B cell (primary cell): ENCODE measurements at places on chromosomes 6 and 20. TPM values are rescaled to one million over a fixed set of nuclear protein-coding genes. Genes with fewer than 3 reads are reported as not detected.
A peak's percentile ranks its signal among the peaks of the same experiment; 100 is the strongest.

Gene RAD21L1
- not detected in 2 replicates for total RNA-seq

Gene CDC40
- 52.4 and 59.8 TPM in 2 replicates for total RNA-seq

Gene DTD1
- 18.7 and 18.9 TPM in 2 replicates for total RNA-seq

Gene TENT5A
- total RNA-seq: 9.4 and 11.1 TPM in 2 replicates

Gene IPCEF1
- total RNA-seq: 0.70 and 0.94 TPM in 2 replicates

Gene CPNE5
- total RNA-seq: 49.8 and 51.4 TPM in 2 replicates

Gene NRN1
- total RNA-seq: not detected in 2 replicates

Gene MOCS1
- total RNA-seq: 0.15 and 0.36 TPM in 2 replicates

Gene WASF1
- total RNA-seq: 8.4 and 10.8 TPM in 2 replicates

Gene DNMT3B
- 0.36 and 0.47 TPM in 2 replicates for total RNA-seq

Gene SIRPB1
- 1.3 and 1.7 TPM in 2 replicates for total RNA-seq

DNA sequence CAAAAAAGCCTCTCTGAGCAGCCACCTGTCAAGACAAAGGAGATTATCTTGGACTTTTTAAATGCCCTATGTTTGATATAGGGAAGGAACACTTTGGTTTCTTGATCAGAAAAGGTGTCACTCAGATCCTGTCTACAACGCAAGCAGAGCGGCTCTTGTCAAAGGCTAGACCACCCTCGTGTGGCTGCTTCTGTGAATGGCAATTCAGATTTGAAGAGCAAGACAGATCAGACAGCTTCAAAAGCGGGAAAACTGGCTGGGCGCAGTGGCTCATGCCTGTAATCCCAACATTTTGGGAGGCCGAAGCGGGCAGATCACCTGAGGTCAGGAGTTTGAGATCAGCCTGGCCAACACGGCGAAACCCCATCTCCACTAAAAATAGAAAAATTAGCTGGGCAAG, 10.1 kb upstream of the NXT1 start:
- no peaks in the 10 kb centered on the region for H3K27me3 ChIP-seq
- DNase-seq: no peak
- no peak overlapping the region for H3K27ac ChIP-seq
- no peak overlapping the region for H3K4me3 ChIP-seq
- H3K36me3 ChIP-seq: no peaks in the 10 kb centered on the region

GRCh38 chr6:111601886-111602285, 3.8 kb downstream of the TRAF3IP2 start:
- H3K27ac ChIP-seq: no peak overlapping the region
- peaks cover 26% of the 10 kb centered on the region for H3K4me1 ChIP-seq
- no peak overlapping the region for H3K4me3 ChIP-seq
- H3K36me3 ChIP-seq: no peaks in the 10 kb centered on the region
- H3K27me3 ChIP-seq: no peaks in the 10 kb centered on the region

DNA sequence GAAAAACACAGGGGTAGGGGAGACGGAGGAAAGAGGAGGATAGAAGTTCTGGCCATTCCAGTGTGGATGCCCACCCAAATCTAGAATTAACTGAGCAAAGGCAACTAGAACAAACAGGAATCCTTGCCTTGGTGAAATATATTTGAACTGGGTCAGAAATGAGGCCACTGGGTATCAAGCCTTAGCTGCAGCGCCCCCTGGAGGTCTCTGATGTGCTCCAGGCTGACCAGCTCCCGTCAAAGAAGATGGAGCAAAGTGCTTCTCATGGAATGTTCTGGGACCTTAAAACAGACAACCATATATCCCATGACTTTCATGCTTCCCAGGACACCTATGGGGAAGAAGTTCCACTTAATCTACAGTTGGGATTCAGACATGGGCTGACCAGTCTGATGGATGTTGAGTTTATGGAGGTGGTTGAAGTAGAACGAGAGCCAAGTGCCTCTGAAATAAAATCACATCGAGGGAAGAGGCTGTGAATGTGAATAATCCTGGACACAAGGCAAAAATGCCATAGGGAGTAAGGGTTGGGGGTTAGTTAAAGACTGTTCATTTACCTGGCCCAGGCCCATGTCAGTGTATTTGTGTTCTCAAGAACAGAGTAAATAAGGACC, 50.4 kb downstream of the HLA-DPB1 start:
- H3K27me3 ChIP-seq: no peaks in the 10 kb centered on the region
- peak; percentile 77 for DNase-seq
- no peak overlapping the region for H3K4me3 ChIP-seq

GRCh38 chr20:2108987-2109386, 7.4 kb downstream of the STK35 start:
- peaks cover 2% of the 10 kb centered on the region for H3K36me3 ChIP-seq
- H3K4me1 ChIP-seq: peaks cover 53% of the 10 kb centered on the region
- no peaks in the 10 kb centered on the region for H3K27me3 ChIP-seq

- DNase-seq: no peak
- H3K4me3 ChIP-seq: no peak overlapping the region
- no peak overlapping the region for H3K27ac ChIP-seq
Observed at GRCh38 chr6:12101653-12102312, 89.7 kb downstream of the HIVEP1 start.

- H3K27ac ChIP-seq: no peak overlapping the region
- no peaks in the 10 kb centered on the region for H3K36me3 ChIP-seq
- H3K27me3 ChIP-seq: no peaks in the 10 kb centered on the region
- no peaks in the 10 kb centered on the region for H3K4me1 ChIP-seq
Observed at GRCh38 chr6:151963001-151963400, 155.5 kb downstream of the ESR1 start.

GRCh38 chr6:28727559-28728211, 196.1 kb downstream of the TRIM27 start:
- no peak overlapping the region for H3K4me3 ChIP-seq
- H3K4me1 ChIP-seq: peaks cover 13% of the 10 kb centered on the region
- H3K27me3 ChIP-seq: no peaks in the 10 kb centered on the region
- no peak overlapping the region for H3K27ac ChIP-seq

GRCh38 chr20:22088882-22089281, 383.4 kb downstream of the PAX1 start:
- no peaks in the 10 kb centered on the region for H3K4me1 ChIP-seq
- H3K27me3 ChIP-seq: no peaks in the 10 kb centered on the region
- H3K4me3 ChIP-seq: no peak overlapping the region
- no peak for DNase-seq

GRCh38 chr6:144896289-144896688, 611.2 kb downstream of the UTRN start:
- H3K27ac ChIP-seq: no peak overlapping the region
- H3K4me3 ChIP-seq: no peak overlapping the region
- DNase-seq: no peak
- no peaks in the 10 kb centered on the region for H3K27me3 ChIP-seq

DNA sequence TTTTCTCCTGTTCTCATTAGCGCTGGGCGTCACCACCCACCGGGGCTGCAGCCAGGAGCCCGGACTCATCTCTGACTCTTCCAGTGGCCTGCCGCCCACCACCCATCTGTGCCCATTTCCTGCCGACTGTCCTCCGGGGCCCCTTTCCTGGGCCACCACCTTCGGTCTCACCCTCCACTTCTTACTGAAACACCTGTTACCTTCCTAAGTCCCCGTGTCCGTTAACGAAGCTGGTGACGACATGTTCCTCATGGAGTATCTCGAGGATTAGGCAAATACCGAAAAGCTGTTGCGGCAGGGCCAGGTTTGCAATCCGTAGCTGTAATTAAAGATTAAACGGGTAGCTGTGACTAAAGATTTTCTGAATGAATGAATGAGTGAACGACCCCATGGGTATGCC, 80.2 kb downstream of the SRC start:
- peaks cover 58% of the 10 kb centered on the region for H3K27me3 ChIP-seq
- H3K27ac ChIP-seq: no peak overlapping the region
- DNase-seq: no peak
- no peaks in the 10 kb centered on the region for H3K4me1 ChIP-seq
- no peaks in the 10 kb centered on the region for H3K36me3 ChIP-seq

DNA sequence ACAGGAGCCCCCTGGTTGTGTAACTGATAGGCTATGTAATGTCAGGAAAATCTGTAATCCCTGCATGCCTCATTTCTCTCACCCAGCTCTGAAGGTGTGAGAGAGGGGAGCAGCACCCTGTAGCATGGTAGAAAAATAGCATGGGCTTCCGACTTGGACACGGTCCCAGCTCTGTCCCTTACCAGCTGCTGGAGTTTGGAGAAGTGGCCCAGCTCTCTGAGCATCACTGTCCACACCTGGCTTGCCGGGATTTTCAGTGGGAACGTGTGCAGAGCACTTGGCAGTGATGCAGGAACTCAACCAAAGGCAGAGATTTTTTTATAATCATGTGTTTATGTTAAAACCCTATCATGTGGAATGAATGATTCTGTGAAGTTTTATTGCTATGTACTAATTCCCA, 34.6 kb downstream of the STK35 start:
- no peak overlapping the region for H3K4me3 ChIP-seq
- peaks cover 6% of the 10 kb centered on the region for H3K4me1 ChIP-seq
- H3K27me3 ChIP-seq: no peaks in the 10 kb centered on the region
